GM12864 (cell line): ENCODE measurements at places on chromosomes 5 and 9.

- no peak for DNase-seq
These were observed 53.7 kb downstream of the ELAVL2 start for GRCh38 chr9:23772385-23772783.

- DNase-seq, result no peak
These were observed 652.6 kb upstream of the KLF4 start for GRCh38 chr9:108142142-108142503.

- DNase-seq, result no peak
These were observed 163.9 kb downstream of the ARRDC3 start for GRCh38 chr5:91219091-91219802.

DNA sequence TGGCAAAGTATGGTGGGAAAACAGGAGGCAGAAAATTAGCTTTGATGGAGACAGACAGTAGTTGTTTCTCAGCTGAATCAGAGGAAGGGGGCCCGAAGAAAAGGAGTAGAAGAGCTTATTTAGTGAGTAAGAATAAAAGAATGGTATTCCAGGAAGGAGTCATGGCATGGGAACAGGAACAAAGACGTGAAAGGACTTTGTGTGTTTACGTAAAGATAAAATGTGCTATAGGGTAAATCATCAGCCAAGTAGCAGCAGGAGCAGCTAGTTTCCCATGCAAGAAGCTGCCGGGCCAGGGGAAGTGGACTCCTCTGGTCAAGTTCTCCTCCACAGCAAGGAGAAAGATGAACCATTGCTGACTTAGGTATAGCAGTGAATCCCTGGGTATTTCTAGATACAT lies 454.5 kb downstream of the HINT1 start:
- DNase-seq, result no peak

DNA sequence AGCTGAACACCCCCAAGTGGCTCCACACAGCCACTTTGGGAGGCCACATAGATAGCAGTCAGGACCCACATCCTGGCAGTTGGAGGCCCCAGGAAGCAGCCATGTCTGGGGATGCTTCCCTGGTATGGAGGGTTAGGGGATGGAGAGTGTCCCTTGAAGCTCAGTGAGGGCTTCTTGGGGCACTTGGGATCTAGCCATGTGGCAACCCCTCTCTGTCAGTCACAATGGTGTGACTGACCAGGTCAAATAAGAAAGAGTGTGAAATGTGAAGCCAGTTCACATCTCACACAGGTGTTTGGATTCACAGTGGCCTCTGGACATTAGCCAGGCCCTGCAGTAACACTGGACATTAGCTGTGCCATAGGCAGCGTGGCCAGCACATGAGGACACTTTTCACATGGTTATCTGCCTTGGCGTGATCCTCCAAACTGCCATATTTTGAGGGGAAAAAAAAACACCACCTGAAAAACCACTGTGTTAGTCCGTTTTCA lies 53.9 kb upstream of the IL17B start:
- no peak for DNase-seq

GRCh38 chr5:115575167-115576070 lies 26.9 kb downstream of the TICAM2 start:
- peak; percentile 49 for DNase-seq

GRCh38 chr5:90871391-90871991 lies 312.9 kb downstream of the ADGRV1 start:
- DNase-seq, result no peak

- DNase-seq, result no peak
These were observed 159.4 kb upstream of the NR3C1 start for GRCh38 chr5:143562935-143563334.

DNA sequence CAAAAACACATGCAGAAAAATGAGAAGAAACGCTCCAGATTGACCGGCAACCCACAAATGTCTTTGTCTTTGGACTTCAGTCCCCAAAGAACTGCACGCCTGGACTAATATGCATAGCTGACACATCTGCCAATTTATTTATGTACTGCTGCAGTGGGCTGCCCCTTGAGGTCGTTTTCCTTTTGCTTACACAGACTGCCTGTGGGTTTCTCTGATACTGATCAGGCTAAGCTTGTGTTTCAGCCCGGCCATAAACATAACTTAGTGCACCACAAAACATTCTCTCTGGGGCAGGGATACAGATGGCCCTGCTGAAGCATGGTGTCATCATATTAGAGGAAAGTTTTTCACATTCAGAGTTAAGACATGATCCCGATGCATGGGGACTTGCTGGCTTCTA lies 75.4 kb downstream of the NUDT12 start:
- DNase-seq, result no peak

- no peak for DNase-seq
These were observed 77.0 kb upstream of the LRRTM2 start for GRCh38 chr5:138951986-138952735.

DNA sequence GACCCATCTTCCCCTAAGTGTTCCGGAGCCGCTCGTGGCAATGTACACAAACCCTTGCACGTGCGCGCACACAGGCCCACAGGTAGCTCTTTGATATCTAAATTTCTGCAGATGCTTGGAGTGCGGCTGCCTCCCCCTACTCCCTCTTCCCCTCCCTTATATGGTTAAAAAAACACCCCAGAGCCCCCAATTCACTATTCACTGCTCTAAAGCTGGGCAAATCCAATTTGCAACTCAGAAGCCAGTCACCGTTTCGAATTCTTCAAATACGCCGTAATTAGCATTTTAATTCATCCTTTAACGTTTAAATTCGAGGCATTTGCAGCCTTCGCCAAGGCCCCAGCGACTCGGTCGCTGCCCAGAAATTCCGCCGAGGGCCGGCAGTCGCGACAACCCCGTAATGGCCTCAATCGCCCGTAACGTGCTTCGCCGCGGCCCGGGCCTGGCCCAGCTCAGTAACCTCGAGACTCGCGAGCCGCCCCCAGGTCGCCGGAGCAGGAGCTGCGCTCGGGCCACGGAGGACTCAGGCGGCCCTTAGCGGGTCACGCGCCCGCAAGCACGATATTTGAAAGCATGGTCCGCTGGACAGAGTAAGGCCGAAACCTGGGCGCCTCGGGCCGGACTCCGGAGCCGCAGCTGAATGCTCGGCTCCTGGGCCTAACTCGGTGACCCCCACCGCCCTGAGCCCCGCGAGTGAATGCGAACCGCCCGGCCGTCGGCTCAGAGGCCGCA lies 1.3 kb downstream of the IRX2 start:
- no peak for DNase-seq

DNA sequence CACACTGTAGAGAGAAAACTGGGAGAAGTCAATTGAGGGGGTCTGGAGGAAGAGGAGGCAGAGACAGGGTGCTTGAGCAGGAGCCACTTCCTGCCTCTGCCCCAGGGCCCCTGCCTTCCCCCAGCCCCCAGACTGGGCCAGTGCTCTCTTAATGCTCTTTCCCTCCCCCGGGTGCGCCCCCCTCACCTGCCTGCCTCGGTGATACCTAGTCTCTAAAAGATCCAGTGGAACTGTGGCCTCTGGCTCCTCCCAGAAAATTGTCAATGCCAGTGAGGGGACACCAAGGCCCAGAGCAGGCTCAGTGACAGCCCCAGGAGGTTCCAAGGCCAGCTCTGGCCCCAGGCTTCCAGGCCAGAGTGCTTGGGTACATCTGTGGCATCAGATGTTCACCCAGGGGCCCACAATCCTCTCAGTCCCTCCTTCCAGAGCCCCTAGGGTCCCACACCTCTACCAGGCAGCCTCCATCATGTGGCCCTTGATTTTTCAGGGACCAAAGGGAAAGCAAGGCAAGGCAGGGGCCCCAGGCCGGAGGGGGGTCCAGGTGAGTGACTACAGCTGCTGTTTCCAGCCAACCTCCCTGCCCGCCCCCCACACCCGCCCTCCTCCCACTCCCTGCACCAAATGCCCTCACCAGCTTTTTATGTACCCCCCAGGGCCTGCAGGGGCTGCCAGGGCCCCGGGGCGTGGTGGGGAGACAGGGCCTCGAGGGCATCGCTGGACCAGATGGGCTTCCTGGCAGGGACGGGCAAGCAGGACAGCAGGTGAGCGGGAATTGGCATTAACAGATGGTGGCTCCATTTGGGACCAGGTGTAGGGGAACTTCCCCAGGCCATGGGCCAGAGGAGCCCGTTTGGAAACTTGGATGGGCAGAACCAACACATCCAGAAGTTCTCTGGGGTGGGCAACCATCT lies 33.1 kb upstream of the ORM1 start:
- no peak for DNase-seq

DNA sequence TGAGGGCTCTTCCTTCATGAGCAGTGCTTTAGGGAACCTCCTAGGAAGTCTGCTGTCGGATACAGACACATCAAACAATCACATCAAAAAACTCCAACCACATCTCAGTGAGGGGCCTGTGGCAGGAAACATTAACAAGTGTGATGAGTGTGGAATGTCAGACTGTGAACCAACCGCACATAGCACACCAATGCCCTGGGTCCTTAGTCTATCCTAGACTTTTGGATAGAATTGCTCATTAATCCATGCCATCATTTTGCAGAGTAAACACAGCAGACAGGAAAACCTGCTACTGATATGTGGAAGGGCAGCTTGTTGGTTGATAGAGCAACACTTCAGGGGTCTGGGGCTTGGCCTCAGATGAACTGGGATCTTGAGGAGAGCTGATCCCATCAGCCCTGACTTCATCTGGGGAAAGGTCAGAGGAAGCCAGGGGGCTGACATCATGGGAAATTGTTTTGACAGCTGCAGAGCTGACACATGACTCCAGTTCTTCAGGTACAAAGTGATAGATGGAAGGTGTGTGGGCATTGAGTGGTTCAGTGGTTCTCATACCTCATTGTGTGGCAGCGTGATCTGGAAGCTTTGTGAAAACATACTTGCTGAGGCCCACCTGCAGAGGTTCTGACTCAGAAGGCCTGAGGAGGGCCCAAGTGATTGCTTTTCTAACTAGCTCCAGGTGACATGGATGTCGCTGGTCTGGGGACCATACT lies 193.3 kb downstream of the DIRAS2 start:
- no peak for DNase-seq

DNA sequence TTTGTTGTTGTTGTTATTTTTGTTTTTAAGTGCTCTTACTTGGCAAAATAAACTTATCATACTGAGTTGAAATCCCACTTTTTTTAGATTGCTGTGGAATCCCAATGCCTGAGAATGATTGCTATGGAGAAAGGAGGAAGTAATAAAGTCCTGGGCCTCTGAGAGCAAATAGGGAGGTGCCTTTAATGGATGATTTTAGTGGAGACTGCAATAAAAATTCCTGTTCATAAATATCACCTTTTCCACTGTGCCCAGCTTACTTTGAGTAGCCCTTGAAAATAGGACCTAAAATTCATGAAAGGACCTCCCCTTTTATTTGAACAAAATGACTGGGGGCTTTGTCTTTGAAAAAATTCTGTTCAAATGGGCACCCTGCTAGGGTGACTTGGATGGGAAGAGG lies 21.8 kb upstream of the ANKH start:
- no peak for DNase-seq

DNA sequence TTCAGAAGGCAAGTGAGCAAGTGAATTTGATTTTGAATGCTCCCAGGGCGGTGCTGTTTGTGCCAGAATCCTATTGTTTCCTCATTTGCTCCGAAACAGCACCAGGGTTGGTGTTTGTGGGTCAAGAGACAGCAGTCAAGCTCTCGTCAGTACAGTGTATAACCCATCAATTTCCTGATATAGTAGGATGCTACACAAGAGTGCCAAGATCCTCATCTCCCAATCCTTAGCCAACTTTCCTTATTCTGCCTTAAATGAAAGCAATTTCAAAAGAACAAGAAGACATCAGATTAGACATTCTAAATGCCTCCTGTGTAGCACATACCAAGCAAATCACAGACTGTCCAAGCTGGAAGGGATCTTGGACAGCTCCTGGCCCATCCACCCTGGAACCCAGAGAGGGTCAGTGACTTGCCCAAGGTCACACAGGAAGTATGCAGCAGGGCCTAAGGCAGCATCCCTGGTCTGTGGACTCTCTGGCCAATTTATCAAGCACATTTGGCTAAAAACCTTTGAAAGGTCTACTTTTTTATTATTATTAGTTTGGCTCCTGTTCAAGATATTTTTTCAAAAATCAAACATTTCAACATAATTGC lies 4.5 kb downstream of the WHRN start:
- no peak for DNase-seq

DNA sequence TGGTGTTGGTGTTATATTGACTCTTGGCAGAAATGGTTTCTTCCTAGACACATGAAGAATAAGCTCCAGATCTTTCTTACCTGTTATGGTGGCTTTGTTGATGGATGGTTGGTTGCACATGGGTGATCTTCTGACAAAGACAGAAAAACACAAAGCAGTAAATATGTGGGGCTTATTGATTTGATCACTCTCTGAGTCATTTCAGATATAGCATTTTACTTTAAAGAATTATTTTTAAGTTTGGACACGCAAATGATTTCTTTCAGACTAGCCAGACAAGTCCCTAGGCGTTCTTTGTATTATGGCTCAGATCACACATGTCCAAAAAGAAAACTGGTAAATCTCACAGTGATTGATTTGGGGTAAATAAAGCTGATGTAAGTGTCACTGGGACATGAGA lies 597.6 kb downstream of the RAB3C start:
- peak; percentile 53 for DNase-seq

- no peak for DNase-seq
These were observed 59.0 kb downstream of the CWC27 start for GRCh38 chr5:64827703-64828102.

DNA sequence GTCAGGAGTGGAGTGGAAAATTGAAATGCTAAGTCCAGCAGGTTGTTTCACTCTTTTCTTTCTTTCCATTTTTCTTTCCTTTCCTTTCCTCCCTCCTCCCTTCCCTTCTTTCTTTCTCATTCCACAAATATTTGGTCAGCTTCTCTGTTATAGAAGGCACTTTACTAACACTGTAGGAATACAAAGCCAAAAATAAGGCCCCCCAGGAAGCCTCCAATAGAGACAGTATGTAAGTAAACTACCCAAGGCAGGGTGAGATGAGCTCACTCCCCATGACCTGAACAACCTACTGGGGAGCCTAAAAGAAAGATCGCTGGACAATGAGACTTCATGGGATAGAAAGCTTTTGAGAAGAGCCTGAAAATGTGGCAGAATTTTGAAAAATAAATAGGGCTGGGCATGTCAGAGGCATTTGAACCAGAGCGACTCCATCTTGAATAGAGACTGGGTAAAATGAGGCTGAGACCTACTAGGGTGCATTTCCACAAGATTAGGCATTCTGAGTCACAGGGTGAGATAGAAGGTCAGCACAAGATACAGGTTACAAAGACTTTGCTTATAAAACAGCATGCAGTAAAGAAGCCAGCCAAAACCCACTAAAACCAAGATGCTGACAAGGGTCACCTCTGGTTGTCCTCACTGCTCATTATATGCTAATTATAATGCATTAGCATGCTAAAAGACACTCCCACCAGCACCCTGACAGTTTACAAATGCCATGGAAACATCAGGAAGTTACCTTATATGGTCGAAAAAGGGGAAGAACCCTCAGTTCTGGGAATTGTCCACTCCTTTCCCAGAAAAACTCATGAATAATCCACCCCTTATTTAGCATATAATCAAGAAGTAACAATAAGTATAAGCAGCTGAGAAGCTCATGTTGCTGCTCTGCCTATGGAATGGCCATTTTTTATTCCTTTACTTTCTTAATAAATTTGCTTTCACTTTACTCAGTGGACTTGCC lies 158.9 kb upstream of the EGFLAM start:
- DNase-seq, result no peak

- DNase-seq, result no peak
These were observed 136.4 kb downstream of the FSTL4 start for GRCh38 chr5:133475986-133476385.
